ENCODE measurements at places on chromosomes 7 and 10.
A peak's percentile ranks its signal among the peaks of the same experiment; 100 is the strongest.

DNA sequence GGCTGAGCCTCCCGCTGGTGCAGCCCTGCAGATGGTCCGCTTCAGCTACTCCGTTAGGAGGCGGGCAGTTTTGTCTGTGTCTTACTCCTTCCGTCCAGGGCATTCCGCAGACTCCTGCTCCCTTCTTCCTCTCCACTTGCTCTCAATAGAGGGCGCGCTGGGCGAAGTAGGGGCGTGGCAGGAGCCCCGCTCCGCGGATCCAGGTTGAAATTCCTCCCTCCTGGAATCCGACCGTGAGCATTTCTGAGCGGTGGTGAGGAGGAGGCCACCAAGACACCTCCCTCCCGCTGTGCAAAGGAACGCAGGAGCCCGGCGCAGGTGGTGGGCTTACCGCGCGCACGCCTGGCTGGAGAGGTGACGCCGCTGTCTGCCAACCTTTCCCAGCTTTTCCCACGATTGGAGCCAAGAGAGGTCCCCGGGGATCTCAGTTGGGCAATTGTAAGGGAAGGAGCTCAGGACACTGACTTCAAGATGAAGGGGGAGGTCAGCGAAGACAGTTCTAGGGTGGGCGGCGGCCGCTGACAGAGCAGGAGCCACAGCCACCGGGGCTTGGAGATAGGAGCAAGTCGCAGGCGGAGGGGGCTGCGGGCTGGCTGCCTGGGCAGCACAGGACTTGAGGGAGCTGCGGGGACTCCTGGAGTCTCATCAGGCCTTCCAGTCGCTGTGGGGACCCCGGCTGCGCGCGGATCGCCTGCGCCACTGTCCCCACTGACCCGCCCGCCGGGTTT is 1011.3 kb downstream of the XPNPEP1 start:
- DNase-seq, result peak; percentile 40

GRCh38 chr10:47240173-47240572 is 59.8 kb upstream of the GDF10 start:
- DNase-seq, result no peak

DNA sequence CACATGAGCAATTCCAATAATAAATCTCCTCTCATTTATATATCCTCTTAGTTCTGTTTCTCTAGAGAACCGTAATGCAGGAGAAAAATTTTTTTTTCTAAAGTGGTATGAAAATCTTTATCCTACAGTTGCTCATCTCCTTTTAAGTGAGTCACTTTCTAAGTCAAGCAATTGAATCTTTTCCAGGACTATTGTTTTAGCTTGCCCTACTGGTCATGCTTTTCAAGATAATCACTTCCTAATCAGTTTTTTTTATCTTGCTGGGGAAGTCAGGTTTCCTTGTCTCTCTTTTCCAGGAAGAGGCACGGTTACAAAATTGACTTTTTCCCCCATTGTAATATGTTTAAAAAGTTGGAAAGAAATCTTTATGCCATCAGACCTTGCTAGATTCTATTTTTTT is 44.0 kb downstream of the INPP5F start:
- peak; percentile 78 for DNase-seq

DNA sequence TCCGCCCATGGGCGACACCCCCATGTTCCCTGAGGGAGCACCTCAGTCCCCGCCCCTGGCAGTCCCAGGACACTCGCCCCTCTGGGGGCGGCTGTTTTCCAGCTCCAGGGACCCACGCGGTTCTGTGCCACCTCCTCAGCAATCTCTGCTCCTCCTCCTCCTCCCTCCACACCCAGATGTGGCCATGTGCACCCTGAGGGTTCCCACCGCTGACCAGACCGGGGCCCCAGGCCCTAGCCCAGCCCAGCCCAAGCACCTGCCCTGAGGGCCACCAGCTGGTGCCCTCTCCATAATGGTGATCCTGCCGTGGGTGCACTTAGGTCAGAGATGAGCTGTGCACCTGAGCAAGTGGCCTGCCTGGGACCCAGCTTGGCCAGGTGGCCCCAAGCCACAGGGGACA is 25.1 kb downstream of the AP5Z1 start:
- DNase-seq, result no peak

GRCh38 chr10:120732643-120733313 is 118.4 kb upstream of the WDR11 start:
- no peak for DNase-seq

- no peak for DNase-seq
Observed at GRCh38 chr10:129849452-129849750, 114.7 kb downstream of the EBF3 start.

DNA sequence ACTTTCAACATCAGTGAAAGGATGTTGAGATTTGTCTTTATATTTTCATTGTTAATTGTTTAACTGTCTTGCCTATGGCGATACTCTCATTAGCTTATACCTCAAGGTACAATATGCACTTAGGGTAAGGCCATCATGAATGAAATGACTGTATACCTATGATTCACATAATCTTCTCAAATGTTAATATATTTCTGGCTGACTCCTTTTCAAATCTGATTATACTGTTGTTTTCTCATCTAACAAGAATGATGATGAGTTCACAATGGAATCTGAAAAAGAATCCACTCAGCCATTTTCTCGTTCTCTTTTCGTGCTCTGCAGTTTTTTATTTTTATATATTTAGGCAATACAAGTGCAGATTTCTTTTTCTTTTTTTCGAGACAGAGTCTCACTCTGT is 159.1 kb downstream of the ARHGAP12 start:
- no peak for DNase-seq

- no peak for DNase-seq
Observed at GRCh38 chr10:1561731-1562337, 175.5 kb downstream of the ADARB2 start.

DNA sequence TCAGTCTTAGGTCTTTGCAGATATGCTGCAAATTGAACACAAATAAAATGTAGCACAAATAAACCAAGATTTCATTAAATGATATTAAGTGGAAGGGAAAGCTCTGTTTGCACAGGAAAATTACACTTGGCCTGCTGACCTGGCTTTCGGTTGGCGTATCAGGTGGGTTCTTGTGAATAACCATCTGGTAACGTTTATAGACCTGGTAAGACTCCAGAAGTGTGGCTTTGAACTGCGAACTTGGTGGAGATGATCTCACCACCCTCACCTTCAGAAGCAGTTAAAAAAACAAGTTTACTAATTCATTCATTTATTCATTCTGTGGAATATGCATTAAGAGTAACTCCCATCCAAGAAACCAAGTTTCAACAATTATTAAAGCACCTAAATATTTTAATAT is 28.1 kb downstream of the ATE1 start:
- DNase-seq, result no peak

- no peak for DNase-seq
Observed at GRCh38 chr7:23687011-23687410, 7.0 kb downstream of the FAM221A start.

- DNase-seq, result no peak
Observed at GRCh38 chr7:23691320-23691719, 11.3 kb downstream of the FAM221A start.

- DNase-seq, result no peak
Observed at GRCh38 chr7:38198366-38198765, 20.3 kb downstream of the STARD3NL start.

Data from foreskin fibroblast (primary cell).